NCI-H1930 (cell line): ENCODE measurements at places on chromosomes 5 and 9.

DNA sequence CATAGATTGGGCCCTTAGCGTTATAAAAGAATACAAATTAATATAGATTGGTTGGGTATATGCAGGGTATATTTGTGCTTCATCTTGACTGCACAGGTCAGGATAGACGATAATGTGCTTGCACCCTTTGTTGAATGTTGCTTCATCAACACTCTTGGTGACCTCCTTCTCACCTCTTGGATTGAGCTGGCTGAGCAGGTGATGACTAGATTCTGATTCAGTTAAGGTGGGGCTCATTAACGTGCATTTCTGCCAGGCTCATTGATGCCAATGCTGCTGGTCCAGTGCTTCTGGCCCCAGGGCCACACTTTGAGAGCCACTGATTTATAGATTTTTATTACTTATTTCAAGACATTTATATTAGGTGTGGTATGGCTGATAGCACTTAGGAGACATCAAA lies 27.7 kb downstream of the PCSK5 start:
- no peak for DNase-seq

GRCh38 chr5:57613741-57614140 lies 131.1 kb upstream of the ACTBL2 start:
- no peak for DNase-seq

DNA sequence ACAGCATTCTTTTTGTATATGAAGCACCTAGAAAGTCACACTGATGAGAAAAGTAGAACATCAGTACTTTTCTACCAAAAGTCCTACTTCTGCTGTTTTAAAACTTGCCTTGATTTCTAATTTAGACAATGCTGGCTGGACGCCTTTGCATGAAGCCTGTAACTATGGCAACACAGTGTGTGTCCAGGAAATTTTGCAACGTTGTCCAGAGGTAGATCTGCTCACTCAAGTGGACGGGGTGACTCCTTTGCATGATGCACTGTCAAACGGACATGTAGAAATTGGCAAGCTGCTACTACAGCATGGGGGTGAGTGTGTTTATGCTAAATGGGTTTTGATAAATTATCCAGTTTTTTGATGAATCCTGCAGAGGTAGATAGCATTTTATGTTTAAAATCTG lies 73.5 kb downstream of the SLF1 start:
- no peak for DNase-seq

DNA sequence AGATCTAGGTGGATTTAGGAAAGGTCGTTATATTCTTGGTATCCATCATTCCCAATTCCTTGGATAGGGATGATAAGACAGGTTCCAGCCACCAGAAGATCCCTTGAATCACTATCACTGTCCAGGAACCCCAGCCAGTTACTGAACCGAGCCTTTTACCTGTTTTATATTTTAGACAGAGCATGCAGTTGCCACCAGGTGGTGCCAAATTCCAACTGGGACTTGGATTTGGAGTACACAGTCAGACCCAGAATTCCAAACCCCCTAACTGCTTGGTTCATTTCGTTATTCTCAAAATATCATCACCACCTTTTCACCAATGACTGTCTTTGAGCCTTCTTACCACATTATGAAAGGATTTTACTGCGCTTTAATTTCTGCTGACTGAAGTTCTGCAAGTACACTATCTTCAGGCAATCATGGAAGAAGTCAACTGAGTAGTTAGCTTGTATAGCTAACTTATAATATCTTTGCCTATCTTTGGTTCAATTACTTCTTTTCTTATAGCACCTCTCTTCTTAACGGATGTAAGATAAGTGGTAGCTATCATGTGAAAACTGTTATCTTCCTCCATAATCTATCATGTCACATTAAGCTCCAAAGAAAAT lies 191.8 kb downstream of the PRR16 start:
- peak; percentile 10 for DNase-seq
